Vagina (tissue), 2 donors: ENCODE measurements at places on chromosomes 11 and 22.
A peak's percentile ranks its signal among the peaks of the same experiment; 100 is the strongest.

DNA sequence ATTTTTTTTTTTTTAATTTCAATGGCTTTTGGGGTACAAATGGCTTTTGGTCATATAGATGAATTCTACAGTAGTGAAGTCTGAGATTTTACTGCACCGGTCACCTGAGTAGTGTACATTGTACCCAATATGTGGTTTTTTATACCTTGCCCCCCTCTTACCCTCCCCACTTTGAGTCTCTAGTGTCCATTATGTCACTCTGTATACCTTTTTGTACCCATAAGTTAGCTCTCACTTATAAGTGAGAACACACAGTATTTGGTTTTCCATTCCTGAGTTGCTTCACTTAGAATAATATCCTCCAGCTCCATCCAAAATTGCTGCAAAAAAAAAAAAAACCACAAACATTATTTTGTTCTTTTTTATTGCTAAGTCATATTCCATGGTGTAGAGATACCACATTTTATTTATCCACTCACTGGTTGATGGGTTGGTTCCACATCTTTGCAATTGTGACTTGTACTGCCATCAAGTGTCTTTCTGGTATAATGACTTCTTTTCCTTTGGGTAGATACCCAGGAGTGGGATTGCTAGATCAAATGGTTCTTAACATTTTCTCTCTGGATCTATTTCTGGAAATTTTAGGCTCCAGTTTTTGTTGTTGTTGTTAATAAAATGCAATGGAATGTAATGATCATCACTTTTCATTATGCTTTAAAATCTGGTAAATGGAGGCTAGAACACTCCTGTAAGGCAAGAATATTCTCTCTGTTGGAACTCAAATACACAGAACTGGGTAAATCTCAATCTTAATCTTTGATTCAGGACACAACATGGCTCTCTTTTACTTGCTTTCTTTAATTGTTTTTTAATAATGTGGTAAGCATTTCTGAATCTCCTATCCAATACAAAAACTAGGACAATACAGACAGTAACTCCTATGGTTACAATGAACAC is 10.3 kb downstream of the NEAT1 start:
- no peak for DNase-seq

- DNase-seq: no peak
These were observed 50.5 kb downstream of the MAPK1 start for GRCh38 chr22:21816787-21817496.

DNA sequence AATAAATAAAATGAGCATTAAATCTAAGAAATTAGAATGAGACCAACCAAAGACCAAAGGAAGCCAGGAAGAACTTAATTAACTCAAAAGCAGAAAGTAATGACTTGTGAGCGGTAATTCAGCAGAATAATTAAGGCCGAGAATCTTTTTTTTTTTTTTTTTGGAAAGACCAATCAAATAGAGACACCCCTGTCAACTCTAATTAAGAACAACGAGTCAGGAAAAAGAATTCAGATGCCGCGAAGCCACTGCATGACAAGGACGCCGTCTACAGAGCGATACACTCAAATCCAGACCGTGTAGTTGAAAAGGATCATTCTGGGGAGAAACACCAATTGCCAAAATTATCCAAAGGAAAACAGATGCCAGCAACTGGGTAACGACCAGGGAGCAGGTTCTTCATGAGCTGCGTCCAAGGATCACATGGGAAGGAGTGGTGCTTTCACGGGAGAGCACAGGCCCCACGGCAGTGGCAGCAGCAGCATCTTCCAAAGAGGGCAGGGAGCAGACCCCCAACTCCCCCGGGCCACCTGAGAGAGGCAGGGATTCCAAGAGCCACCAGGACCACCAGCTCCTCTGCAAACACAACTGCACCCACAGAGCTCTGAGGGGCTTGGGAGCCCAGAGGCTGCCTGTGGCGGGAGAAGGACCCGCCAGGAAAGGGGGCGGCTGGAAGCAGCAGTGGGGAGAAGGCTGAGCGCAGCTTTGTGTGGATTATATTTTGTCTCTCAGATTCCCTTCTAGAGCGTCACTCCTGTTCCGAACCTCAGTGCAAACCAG is 469.8 kb downstream of the BRD1 start:
- peak; percentile 37 for DNase-seq

DNA sequence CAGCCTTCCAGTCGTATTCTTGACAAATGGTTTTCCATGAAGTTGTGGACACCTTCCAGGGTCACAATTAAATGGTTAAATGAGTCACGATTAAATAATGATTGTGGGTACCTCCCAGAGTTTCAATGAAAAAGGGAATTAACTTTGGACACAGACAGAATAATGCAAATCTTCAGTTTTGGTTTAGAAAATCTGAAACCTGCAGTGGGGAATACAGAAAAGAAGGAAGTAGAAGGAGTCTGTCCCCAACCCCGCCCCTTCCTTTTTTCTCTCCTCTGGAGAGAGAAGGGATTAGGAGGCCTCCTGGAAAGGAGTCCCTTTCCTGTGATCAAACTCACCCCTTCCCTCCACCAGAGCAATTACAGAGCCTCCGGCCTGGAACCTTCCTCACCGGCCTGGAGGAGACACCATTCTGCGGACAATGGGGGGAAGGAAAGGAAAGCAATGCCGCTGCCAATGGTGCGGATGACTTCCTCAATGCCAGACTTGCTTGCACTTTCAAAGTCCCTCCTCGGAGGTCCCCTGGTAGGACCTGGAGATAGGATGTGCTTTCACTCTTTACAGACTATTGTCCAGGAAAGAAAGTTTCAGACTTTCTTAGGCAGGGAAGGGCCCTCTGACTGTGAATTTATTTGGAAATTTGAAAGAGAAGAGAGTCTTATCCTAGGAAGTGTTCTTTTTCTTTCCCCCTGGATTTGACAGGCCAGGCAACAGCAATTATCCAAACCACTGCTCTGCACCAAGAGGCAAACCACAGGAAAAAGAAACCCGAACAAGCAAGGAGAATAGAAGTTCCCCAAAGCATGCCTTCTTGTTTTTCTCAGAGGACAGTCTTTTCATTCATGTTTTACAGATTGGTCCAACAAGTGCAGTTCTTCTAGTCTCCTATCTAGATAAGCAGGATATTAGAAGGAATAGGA is 86.8 kb downstream of the PTPRJ start:
- no peak for DNase-seq

- DNase-seq: no peak
These were observed 1047.1 kb upstream of the CCDC90B start for GRCh38 chr11:84333221-84333620.

DNA sequence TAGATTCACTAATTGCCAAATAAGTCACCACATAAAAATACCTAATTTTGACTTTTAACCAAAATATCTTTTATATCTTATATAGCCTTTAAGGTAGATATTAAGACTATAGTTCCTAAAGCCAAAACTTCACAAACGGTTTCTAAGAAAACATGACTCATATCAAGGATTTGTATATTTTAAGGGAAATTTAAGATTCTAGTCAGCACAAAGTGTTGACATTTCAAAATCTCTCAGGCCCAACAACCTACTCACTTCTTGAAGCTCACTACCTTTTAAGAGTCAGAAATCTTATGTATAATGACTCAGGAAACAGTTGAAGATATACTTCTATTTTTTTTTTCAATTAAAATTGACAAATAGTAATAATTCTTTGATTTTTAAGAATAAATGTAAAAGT is 221.9 kb downstream of the SBF2 start:
- no peak for DNase-seq

GRCh38 chr11:103714246-103714645 is 322.2 kb upstream of the DDI1 start:
- no peak for DNase-seq

DNA sequence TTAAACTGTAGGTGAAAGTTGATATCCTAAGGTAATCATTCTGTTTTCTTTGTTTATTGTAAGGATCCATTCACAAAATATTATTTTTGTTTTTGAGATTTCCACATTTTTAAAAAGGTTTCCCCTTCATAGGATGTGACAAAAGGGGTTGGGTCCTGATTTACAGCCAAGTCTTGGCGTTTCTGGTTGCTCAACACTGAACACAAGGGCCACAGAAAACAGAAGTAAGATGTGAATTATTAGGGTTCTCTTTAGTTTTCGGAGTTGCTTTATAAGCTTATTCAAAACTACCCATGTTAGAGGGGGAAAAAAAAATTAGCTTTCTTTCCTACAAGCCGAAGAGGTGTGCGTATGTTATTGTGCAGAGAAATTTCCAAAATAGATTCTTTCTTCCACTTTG is 30.0 kb upstream of the FLI1 start:
- DNase-seq: no peak

DNA sequence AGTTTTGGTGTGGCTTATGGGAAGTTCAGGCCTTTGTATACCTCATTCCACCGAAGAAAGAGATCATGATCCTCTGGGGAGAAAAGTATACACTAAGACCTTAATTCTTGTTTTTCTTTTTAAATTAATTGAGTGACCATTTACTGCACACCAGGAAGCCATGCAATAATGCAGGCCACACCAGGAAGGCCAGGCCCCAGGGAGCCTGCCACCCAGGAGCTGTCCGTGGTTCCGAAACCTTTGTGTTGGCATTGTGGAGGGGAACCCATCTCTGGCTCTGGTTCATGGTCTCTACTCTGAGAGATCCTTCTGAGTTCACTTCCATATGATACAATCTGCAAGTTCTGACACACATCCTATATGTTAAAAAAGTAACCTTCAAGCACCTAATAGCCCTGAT is 291.8 kb downstream of the MIAT start:
- DNase-seq: no peak

- no peak for DNase-seq
These were observed 31.4 kb downstream of the KCNC1 start for GRCh38 chr11:17766073-17766359.

DNA sequence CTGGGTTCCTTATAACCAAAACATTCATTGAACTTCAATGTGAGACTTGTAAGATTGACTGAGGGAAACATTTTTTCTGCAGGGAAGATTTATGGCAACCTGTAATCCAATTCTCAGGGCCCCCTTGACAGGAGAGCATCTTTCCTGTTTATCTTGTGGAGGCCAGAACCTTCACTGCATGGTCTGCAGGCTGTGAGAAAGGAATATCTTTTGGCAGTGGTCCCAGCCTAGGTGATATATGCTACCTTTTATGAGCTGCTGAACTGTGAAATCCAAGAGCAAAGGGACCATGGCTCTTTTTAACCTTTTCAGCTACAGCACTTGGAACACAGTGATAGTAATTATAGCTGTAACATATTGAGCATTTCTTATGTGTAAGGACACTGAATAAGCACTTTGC is 590.2 kb upstream of the B3GAT1 start:
- no peak for DNase-seq

GRCh38 chr11:116773203-116774097 is 663 bp upstream of the BUD13 start:
- DNase-seq: no peak

DNA sequence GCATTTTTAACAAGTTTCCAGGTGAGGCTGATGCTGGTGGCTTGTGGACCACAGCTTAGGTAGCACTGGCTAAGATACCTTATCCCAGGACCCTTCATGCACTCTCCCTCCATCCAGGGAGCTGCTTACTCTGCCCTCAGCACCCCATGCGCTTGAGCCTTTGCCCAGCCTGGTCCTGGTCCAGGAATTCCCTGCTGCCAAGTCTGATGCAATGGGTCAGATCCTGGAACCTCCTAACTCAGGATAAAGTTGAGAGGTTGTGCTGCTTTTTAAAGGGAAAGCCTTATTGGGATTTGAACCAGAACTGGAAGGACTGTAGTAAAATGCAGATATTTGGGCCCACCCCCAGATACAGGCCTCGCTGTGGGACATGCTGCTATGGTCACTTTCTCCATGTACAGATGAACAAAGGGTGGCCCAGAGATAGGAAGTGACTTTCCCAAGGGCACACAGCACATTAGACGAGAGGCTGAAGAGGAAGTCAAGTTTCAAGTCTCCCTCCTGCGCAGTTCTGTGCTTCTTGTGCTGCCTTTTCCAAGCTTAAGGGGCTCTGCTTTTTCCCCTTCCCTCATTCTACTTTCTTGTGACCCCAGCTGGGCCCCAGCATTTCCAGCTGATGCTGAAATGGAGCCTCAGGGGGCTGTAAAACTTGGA is 824 bp upstream of the LGALS12 start:
- no peak for DNase-seq

DNA sequence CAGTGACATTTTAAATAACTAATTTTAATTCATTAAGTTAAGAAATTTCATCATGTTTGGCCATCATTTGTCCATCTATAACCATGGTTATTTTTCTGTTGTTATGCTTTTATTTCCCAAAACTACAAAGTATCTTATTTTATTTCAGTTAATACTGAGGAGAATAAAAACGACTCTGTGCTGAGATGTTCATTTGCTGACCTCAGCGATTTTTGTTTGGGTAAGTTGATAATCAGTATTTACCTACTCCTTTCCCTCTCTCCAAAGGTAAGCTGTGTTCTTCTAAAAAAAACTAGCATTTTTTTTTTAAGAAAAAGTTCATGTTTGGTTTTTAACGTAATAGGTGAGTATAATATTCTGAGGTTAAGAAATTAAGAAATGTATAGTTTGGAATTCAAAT is 111.7 kb downstream of the ANO3 start:
- no peak for DNase-seq

DNA sequence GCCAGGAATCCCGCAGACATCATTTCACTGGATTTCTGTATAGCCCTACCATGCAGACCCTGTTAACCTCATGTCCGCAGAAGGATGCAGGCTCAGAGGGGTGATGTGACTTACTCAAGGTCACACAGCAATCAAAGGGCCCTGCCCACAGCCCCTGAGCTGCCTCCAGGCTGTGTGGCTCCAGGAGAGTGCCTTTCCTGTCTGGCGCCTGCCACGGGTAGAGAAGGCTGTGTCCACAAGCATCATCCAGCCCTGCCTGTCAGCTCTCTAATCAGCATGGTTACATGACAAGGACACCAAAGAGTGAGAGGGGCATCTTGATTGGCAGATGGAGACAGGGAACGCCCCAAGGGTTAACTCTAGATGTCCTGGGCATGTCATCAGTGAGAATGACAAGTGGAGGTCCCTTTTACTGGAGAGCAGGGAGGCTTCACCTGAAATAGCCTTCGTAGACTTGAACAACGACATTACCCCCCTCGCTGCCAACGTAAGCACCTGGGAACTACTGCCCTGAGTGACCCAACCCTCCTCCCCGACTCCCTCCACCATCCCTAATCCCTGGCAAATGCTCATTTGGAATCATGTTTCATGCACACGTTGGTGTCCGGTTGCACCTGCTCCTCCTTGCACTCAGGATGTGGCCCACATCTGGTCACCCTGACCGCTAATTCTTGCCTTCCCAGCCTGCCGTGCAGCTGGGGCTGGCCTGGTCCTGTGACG is 6.9 kb downstream of the FGF19 start:
- DNase-seq: no peak

- no peak for DNase-seq
These were observed 82.9 kb upstream of the PPARA start for GRCh38 chr22:46067159-46068111.

DNA sequence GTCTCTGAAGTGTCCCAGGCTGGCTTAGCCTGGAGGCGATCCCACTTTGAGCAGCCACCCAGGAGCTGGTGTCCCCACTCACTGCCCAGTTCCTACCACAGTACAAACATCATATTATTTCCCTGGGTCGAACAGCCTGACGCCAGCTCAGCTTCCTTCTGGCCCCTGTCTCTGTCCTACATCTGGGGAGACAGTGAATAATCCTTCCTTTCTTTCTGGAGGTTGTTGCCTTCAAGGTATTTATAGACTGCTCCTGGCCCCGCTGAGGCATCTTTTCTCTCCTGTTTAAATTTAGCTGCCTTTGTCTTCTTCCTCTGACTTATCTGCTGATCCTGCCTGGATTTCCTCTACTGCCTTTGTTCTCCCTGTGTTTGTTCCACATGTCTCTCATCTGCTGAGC is 56.8 kb upstream of the LRRC55 start:
- DNase-seq: no peak
